ENCODE measurements at places on chromosomes 6 and 20.

DNA sequence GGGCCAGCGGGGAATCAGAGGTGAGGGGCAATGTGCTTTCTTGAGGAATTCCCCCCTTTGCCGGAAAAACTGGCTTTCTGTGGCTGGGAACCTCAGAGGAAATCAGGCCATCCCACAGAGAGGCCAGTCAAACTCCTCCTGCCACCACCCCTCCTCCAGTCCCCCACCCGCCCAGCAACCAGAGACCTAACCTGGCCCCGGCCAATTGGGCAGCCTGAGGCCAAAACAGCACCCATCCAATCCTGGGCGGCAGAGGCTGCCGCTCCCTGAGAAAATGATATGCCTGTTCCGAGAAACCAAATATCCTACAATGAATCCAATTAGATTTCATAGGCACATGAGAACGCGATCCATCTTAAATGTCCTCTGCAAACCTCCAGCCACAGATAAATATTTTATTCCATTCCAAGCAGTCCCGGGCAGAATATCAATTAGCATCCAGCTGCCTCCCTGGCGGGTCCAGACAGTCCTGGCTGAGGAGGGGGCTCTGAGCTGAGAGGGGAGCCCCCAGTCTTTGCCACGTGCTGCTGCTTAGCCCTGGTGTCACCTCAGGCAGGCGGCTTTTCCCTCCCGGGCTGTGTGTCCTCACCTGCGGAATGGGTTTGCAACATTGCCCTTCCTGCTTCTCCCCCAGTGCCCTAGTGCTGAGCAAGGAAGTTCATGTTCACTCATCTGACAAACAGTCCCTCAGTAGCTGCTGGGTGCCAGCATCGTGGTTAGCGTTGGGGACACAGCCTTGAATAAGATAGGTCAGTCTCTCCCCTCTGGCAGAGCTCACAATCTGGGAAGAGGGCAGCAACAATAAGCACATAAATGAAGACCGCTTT, 95.0 kb downstream of the DLGAP4 start:
- no peak for DNase-seq

- DNase-seq, result no peak
Measured at GRCh38 chr6:158643836-158644230, 710 bp downstream of the DYNLT1 start.

DNA sequence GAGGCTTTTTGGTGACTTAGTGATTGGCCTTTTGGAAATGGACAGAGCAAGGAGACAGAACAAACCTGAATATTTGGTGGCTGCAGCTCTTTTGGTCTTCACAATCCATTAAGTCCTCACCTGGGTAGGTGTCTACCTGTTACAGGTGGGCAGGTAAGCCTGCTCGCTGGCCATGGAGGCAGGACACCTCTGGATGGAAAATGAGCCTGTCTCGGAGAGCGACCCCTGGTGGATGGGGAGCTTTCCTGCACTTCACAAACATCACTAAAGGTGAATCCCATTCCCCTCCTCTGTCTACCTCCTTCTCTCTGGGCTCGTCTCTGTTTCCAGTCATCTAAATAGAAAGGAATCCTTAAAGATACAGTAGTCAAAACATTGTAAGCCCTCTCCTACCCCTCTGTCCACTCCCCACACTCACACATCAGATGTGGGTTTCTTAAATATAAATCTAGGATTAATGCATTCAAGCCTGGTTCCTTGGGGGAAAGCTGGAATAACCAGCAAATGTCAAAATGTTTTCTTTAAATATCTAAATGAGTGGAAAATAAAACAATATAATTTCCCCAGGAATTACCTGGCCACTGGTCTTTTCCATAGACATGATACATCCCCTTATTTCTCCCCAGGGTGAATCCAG, 304.9 kb downstream of the CDH26 start:
- DNase-seq, result peak; percentile 39

- DNase-seq, result no peak
Measured at GRCh38 chr6:149033454-149033853, 284.1 kb upstream of the TAB2 start.

DNA sequence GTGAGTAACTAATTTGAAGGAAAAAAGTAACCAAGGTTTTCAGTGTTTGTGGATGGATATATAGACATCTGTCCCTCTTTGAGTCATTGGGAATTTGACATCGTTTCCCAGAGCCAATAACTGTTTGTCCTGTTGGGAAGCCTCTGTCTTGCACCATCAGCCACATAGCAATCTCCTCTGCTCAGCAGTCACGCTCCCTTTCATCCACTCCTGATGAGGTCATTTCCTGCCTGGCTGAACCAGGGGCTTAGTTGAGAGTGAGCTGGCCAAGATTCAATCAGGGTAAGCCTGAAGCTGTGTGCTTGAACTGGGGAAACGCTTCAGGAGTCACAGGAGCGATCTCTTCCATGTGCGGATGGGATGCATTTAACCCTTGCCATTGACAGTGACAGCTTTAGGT, 121.5 kb upstream of the FOXQ1 start:
- DNase-seq, result no peak

DNA sequence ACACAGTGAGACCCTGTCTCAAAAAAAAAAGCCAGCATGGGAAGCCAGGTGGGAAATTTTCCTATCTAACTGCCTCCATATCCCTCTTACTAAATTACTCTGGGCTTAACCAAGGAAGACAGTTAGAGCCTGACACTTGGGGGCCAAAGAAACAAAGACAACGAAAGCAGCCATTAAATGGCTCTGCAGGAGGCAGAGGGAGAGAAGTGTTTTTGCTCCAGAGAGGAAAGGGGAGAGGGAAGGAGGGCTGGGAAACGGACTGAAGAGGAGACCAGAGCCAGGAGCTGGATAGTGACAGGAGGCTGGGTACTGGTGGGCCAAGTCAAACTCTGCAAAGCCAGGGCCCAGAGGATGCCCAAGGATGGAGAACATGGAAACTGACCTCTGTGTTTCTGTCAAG, 10.7 kb upstream of the TGIF2 start:
- no peak for DNase-seq

GRCh38 chr20:17533396-17533795, 2.2 kb upstream of the BFSP1 start:
- no peak for DNase-seq

DNA sequence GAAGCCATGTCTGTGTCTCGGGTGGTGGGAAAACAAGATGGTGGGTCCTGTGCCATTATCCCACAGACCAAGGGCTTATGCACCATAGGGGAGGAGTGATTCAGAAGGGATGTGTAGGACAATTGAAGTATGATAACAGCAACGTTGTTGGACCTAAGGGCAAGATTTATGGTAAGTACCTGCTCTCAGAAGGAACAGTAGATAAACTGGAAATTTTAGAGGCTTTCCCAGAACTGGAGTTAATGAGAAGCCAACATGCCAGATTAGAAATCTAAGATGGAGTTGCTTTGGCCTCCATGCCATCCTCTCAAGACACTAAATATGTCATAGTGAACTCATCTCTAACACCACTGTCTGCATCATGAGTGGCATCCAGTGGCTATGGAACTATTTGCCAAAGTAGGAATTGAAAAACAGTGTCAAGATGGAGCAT, 84.7 kb upstream of the MYLIP start:
- no peak for DNase-seq

DNA sequence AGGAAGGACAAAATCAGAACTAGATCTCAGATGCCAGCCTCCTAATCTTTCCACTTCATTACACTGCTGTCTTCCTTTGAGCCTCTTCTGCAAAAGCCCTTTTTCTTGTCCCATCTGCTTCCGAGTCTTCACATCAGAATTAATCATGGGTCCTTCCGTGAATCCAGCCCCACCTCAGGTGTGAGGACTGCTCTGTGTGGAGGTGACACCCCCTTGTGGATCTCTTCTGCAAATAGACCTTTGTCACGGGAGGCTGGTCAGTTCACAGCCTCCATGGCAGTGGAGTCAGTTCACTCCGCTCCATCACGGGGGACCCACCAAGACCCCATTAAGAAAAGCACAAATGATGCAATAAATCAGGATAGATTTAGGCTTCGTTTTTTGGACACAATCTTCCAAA, 171.1 kb downstream of the ADAT2 start:
- DNase-seq, result no peak

Measured in stimulated activated CD8-positive, alpha-beta memory T cell treated with anti-CD3 and anti-CD28 coated beads, Interleukin-7, amount 100 ng/mL, for 1 hour (primary cell).